ENCODE measurements at places on chromosomes 13 and 19. TPM values are rescaled to one million over a fixed set of nuclear protein-coding genes. Genes with fewer than 3 reads are reported as not detected.

- no peak for DNase-seq
These were observed 15.2 kb upstream of the PAK4 start for GRCh38 chr19:39110263-39110967.

TUBA3C gene
- total RNA-seq: not detected

GRCh38 chr13:33543631-33544265 lies 258.2 kb upstream of the STARD13 start:
- no peak for DNase-seq

ZNF729 gene
- not detected for total RNA-seq

GRCh38 chr13:95579303-95579702 lies 26.8 kb downstream of the CLDN10 start:
- DNase-seq: no peak

DNA sequence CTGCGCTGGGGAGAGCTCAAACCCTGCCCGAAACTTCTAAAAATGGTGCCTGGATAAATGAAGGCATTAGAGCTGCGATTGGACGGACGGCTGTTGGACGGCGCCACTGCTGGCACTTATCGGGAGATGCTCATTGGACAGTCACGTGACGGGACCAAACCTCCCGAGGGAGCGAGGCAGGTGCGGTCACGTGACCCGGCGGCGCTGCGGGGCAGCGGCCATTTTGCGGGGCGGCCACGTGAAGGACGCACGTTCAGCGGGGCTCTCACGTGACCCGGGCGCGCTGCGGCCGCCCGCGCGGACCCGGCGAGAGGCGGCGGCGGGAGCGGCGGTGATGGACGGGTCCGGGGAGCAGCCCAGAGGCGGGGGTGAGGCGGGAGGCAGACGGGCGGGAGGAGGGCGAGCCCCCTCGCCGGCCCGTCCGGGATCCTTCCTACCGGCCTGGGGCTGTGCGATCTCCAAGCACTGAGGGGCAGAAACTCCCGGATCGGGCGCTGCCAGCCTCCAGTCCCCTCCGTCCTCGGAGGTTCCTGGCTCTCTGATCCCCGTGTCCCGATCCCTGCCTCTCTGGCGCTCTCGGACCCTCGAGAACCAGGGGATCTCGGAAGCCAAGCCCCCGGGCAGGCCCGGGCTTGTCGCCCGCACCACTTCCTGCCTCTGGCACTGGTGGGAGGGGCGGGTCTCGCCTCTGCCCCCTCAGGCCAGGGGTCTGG lies at the start of gene BAX:
Gene BAX (plus strand): TSS at position 281 of the 713 bp plus-strand sequence. CDS start 54 bp downstream, at position 335.
- DNase-seq: peak; percentile 85

DNA sequence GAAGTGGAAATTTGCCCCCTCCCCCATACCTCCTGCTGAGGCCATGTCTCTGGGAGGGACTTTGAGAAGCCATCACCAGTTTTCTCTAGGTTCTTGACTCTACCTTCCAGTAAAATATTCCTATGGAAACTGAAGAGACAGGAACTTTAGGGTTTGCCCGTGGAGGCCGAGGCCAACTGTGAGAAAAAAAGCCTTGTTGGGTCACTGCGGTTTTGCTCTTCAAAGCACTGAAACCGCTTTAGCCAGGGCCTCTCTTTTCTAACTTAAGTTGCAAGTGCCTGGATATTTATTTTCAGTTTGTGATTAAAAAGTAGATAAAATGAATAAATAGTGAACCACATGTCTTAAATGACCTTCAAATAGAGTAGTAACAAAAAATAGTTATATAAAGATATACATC lies 159.7 kb upstream of the TSC22D1 start:
- no peak for DNase-seq

TEX30 gene
- total RNA-seq: 33.7 TPM

NBEA gene
- total RNA-seq: 3.6 TPM

DNA sequence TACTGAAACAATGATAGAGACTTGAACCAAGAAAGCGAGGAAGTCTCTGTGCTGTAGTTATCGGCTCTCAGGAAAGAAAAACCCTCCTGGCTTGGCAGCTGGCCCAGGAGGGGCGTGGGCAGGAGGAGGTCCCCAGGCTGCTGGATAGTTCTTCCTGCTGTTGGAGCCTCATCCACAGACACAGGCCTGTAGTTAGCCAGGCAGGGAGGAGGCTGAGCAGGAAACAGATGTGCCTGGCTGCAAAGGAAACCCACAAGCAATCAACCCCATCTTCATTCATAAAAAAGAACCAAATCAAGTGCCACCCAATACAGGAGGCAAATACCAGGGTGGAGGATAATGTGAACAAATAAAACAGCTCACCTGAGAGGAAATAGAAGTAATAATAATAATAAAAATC lies 86.2 kb downstream of the IRS2 start:
- peak; percentile 43 for DNase-seq

DNA sequence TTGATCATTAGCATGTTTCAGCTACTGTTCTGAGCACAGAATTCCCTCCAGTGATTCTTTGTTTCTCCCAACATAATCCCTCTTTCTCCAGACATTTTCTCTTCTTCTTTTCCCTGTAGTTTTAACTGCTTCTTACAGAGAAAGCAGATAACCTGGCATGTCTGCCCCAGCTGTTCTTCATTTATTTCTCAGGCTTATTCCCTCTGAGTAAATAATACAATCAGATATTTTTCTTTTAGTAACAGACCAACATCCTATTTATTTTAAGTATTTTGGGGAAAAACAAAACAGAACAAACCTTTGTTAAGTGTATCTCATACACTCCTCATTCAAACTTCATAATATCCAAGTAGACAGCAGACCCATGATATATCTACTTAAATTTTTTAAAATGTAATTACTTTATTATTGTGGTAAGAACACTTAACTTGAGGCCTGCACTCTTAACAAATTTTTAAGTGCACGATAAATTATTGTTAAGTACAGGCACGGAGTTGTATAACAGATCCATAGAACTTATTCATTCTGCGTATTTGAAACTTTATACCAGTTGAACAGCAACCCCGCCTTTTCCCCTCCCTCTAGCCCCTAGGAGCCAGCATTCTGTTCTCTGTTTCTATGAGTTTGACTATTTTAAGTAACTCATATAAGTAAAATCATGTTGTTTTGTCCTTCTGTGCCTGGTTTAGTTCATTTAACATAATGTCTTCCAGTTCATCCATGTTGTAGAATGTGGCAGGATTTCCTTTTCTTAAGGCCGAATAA lies 540.0 kb downstream of the LMO7 start:
- no peak for DNase-seq

DNA sequence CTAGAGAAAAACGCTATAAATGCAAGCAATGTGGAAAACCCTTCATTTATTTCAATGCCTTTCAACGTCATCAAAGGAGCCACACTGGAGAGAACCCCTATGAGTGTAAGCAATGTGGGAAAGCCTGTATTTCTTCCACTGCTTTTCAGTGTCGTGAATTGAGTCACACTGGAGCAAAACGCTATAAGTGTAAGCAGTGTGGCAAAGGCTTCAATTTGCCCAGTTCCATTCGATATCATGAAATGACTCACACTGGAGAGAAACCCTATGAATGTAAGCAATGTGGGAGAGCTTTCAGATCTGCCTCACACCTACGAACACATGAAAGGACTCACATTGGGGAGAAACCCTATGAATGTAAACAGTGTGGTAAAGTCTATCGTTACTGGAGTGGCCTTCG lies 27.4 kb downstream of the ZNF20 start:
- no peak for DNase-seq

FGF22 gene
- not detected for total RNA-seq

DNA sequence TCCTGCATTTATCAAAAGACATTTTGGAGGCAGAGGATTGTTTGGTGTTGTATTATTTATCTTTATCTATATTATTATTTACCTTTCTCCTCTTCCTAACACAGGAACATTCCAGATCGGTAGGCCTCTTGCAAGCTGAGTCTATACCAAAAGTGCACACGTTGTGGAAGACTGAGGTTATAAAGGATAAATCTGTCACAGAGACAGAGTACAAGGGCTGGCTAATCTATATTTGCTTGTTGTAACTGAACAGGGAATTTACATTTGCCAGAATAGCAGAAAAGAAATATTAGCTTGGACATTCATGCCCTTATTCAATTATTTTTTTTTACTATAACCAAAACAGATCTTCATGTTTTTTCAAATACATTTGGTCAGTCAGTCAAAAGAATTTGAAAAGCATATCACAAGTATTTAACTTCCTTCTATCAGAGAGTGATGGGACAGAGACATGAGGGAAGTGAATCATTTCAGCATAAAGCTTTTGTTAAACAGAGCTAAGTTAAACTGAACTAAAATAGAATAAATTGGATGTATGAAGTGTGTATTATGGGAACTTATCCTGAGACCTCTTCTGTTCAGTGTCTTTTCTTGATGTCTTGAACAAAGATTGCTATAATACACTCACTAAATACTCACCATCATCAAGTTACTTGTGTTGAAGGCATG lies 352.5 kb downstream of the DNAJC15 start:
- no peak for DNase-seq

DNA sequence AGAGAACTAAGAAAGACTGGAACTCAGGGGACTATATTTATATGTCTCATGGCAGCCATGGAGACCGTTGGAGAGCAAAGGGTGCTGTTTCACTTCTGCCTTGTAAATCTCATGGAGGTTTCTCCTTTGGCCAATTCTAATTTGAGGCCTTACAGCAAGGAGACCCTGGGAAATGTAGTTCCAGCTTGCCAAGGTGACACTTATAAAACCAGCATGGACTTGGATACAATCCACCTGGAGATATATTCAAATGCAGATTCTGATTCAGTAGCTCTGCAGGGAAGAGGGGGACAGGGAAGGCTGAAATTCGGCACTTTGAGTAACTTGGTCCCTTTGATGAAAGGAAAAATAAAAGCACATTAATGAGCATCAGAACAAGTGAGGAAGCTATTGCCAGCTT lies 90.0 kb downstream of the OXGR1 start:
- no peak for DNase-seq

DNA sequence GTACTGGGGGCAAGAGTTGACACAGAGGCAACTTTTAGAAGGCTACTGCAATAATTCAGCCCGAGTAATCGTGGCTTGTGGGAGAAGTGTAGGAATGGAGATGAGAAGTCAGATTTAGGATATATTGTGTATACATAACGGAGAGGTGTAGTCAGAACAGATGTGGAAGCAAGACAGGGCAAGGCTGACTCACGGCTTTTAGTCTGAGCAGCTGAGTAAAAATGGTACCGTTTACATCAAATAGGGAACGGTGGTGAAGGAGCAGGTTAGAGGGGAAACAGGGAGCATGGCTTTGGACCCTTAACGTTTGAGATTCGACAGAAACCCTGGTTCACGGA lies 796 bp upstream of the LSM14A start:
- no peak for DNase-seq

Measured in pulmonary artery endothelial cell (primary cell).